Activated CD8-positive, alpha-beta T cell treated with anti-CD3 and anti-CD28 coated beads, Interleukin-2, amount 10 ng/mL, durations not matched to agents 7 days and 5 days (primary cell): ENCODE measurements at places on chromosomes 7 and 10. TPM values are rescaled to one million over a fixed set of nuclear protein-coding genes. Genes with fewer than 3 reads are reported as not detected.
A peak's percentile ranks its signal among the peaks of the same experiment; 100 is the strongest.

Gene SEMA3C
- not detected for total RNA-seq

- no peak overlapping the region for H3K4me3 ChIP-seq
- peaks cover 3% of the 10 kb centered on the region for H3K4me1 ChIP-seq
- H3K27ac ChIP-seq: no peak overlapping the region
- H3K36me3 ChIP-seq: no peaks in the 10 kb centered on the region
- peaks cover 34% of the 10 kb centered on the region for H3K27me3 ChIP-seq
Measured at GRCh38 chr10:58518775-58519174, 6.1 kb downstream of the BICC1 start.

- peaks cover 8% of the 10 kb centered on the region for H3K4me1 ChIP-seq
- H3K4me3 ChIP-seq: peak overlapping the region; percentile 63
- DNase-seq: no peak
- H3K27me3 ChIP-seq: peaks cover 77% of the 10 kb centered on the region
- no peaks in the 10 kb centered on the region for H3K36me3 ChIP-seq
- no peak overlapping the region for H3K27ac ChIP-seq
Measured at GRCh38 chr10:122462533-122463465, 1.4 kb downstream of the HTRA1 start.

DNA sequence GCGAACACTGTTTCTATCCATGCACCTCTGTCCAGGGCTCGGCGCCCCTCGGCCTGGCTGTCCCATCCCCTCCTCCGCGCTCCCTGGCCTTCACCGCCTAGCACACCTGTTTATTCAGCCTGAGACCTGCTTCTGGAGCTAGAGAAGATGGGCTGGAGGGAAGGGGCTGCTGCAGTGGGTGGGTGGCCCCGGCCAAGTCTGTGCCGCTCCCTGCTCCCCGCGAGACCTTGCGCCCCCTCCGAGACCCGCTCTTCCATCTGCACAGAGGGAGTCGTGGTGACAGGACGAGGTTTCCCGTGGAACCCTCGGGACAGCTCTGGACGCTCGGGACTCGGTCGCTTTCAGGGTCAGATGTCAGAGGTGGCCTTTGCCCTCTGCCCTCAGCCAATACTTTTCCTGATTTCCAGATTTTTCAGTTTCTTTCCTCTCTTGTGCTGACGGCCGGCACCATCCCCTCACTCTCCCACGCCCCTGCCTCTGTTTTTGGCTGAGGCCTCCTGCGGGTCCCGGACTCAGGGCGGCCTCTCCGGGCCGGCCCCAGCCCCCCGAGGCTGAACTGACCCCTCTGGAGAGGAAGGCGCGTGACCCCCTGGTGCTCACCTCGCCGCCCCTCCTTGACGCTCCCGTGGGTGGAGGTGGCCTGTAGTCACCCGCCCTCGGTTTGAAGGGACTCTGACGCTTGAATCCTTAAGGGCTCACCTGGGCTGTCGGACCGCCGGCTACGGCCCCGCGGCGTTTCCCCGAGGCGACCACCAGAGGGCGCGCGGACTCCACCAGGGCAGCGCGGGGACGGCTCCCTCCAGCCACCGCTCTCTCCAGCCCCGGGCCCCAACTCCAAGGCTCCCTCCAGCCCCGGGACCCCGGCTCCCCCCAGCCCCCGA lies 15.6 kb downstream of the SHH start:
- H3K27me3 ChIP-seq: peaks cover 29% of the 10 kb centered on the region
- no peaks in the 10 kb centered on the region for H3K36me3 ChIP-seq
- H3K27ac ChIP-seq: no peak overlapping the region
- no peak overlapping the region for H3K4me3 ChIP-seq
- H3K4me1 ChIP-seq: peaks cover 13% of the 10 kb centered on the region

Gene LRCH4
- 191 TPM for total RNA-seq

Gene VGF
- 0.53 TPM for total RNA-seq

DNA sequence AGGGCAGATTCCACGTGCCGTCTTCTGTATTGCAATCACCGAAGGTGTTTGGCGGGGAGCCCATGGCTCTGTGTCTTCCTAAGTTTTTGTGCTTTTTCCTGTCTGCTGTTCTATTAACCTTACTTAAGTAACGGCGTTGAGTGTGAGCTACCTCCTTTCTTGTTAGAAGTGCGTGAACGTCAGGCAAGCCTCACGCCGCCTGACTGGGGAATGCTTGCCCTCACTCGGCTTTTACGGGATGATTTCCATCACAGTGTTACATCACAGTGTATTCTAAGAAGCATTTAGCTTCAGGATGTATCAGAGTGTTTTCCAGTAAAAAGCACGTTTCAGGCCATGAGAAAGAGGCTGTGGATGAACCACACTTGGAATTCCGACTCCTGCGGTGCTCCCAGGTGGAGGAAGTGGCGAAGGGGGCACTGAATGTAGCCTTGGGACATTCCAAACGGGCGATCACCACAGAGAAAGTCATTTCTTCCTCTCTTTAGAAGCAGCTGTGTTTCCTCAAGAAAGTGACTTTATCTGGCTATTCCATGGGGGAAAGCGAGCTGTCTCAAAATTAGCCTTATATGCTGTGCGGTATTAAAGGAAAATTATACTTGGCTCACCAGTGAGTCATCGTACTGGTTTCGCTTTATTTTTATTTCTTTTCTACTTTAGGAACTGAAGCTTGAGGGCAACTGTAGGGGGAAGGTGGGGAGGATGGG lies 290.7 kb downstream of the KLF6 start:
- no peaks in the 10 kb centered on the region for H3K36me3 ChIP-seq
- H3K27ac ChIP-seq: no peak overlapping the region
- peaks cover 43% of the 10 kb centered on the region for H3K27me3 ChIP-seq
- DNase-seq: no peak

- peaks cover 39% of the 10 kb centered on the region for H3K27me3 ChIP-seq
- no peak overlapping the region for H3K4me3 ChIP-seq
- peaks cover 13% of the 10 kb centered on the region for H3K4me1 ChIP-seq
- H3K36me3 ChIP-seq: no peaks in the 10 kb centered on the region
Measured at GRCh38 chr10:122473116-122473515, 11.8 kb downstream of the HTRA1 start.

DNA sequence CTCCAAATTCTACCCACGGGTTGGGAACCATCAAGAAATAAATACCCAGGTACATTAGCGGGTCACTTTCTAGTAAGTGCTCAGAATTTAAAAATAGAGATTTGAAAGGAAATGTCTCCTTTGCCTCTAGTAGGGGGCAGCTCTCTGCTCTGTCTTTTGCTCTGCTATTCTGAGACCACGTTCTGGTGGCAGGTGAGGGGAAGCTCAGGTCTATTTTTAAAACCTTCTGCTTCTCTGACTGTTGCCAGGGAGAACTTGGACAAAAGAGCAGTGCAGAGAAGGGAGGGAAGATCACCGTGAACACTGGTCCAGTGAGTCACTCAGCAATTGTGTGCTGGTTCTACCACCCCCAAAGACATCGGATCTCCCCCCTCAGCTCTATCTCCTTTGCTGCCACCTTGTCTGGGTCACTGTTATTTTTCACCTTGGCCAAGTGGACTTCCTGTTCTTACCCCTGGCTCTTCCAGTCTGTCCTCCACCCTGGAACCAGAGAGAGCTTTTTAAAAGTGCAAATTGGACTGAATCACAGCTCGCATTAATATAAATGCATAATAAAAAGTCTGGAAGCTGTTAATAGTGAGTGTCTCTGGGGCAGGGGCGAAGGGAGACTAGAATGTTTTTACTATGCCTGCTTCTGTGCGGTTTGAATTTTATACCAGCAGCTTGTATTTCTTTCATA lies 72.4 kb upstream of the LOXL4 start:
- H3K4me3 ChIP-seq: no peak overlapping the region
- peaks cover 17% of the 10 kb centered on the region for H3K27me3 ChIP-seq

GRCh38 chr7:129212596-129212995 lies 12.2 kb upstream of the AHCYL2 start:
- no peak overlapping the region for H3K4me3 ChIP-seq
- DNase-seq: no peak
- no peaks in the 10 kb centered on the region for H3K36me3 ChIP-seq
- peaks cover 5% of the 10 kb centered on the region for H3K27me3 ChIP-seq
- H3K27ac ChIP-seq: no peak overlapping the region

DNA sequence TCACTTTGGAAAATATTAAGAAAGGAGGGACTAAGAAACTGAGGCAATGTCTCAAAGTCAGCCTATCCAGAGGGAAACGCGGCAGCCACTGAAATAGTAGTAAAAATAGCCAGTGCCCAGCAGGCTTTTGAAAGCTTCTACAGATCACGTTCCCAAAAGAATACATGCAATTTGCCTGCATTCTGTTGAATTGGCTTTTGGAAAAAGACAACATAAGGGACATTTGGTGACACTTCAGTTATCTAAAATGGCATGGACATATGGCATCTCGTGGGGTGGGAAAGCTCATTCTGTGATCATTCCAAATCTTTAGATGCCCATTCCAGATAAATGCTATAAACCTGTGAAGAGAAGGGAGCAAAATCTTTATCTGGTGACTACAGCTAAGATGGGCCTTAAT lies 82.8 kb upstream of the PDE1C start:
- DNase-seq: no peak
- no peak overlapping the region for H3K4me3 ChIP-seq
- H3K27ac ChIP-seq: no peak overlapping the region
- H3K4me1 ChIP-seq: no peaks in the 10 kb centered on the region

GRCh38 chr10:48213047-48213446 lies 61.4 kb downstream of the FRMPD2 start:
- H3K36me3 ChIP-seq: no peaks in the 10 kb centered on the region
- H3K27ac ChIP-seq: no peak overlapping the region
- H3K4me3 ChIP-seq: no peak overlapping the region
- H3K4me1 ChIP-seq: no peaks in the 10 kb centered on the region
- no peak for DNase-seq

GRCh38 chr10:110003524-110003885 lies 4.3 kb upstream of the ADD3 start:
- no peaks in the 10 kb centered on the region for H3K36me3 ChIP-seq
- H3K27me3 ChIP-seq: no peaks in the 10 kb centered on the region
- H3K4me1 ChIP-seq: no peaks in the 10 kb centered on the region
- no peak overlapping the region for H3K27ac ChIP-seq

DNA sequence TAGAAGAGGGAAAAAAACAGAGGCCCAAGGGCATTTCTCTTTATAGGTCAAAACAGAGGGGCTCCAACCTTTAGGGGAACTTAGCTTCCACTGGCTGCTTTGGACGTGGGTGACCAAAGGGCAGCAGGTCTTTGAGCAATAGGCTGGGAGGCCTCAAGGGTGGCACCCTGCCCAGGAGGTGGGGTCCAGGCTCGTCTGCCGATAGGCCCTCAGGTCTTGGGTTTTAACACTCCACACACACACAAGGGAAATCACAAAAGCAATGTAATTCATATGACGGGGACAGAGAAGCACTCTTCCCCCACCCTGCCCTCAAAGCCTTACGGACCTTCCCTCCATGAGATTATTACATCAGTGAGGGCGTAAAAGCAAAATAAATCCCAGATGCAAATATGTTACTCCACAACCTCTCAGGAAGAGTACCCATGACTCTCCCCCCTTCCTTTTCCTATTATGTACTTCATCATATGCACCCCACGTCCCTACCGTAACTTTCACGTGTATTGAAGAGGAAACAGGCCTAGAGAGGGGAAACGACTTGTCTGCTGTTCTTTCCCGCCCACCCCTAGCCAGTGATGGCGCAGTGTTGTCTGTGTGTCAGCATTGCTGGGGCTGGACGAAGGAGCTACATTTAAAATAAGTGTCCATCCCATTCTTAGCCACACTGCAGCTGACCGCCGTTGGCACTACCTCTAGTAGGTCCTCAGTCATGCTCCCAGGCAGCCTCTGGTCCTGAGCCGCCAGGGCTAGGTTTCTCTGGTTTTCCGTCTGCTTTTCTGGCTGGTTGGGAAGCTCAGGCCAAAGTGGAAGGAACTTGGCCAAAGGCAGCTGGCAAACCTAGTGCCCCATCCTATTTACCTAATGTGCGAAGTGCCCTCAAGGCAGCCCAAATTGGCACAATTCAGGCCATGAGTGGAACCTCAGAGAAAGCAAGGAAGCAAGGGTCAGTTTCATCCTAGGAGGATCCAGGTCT lies 2.1 kb downstream of the PCBD1 start:
- no peaks in the 10 kb centered on the region for H3K27me3 ChIP-seq
- peaks cover 15% of the 10 kb centered on the region for H3K36me3 ChIP-seq
- no peak overlapping the region for H3K4me3 ChIP-seq
- H3K27ac ChIP-seq: no peak overlapping the region
- DNase-seq: no peak

Gene MYH16
- total RNA-seq: not detected

Gene ARHGEF5
- 8.2 TPM for total RNA-seq

DNA sequence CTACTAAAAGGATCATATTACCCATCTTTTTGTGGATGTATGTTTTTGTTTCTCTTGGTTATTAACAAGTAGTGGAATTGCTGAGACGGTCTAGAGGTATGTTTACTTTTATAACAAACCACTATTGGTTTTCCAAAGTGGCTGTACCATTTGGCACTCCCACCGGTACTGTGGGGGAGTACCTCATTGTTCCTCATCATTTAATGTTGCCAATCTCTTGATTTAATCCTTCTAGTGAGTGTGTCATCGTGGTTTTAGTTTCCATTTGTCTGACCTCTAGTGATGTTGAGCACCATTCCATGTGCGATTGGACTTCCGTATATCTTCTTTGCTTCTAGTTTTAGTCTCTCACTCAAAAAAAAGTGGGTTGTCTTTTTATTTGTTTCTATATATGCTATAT lies 50.4 kb downstream of the RBM33 start:
- peaks cover 40% of the 10 kb centered on the region for H3K36me3 ChIP-seq
- H3K27me3 ChIP-seq: no peaks in the 10 kb centered on the region
- peaks cover 41% of the 10 kb centered on the region for H3K4me1 ChIP-seq
- no peak for DNase-seq
- no peak overlapping the region for H3K4me3 ChIP-seq

- H3K27ac ChIP-seq: no peak overlapping the region
- H3K27me3 ChIP-seq: no peaks in the 10 kb centered on the region
- no peak overlapping the region for H3K4me3 ChIP-seq
- no peaks in the 10 kb centered on the region for H3K4me1 ChIP-seq
- no peak for DNase-seq
Measured at GRCh38 chr10:56449770-56450169, 88.7 kb upstream of the ZWINT start.

Gene RPEL1
- not detected for total RNA-seq

- H3K27me3 ChIP-seq: no peaks in the 10 kb centered on the region
- H3K4me1 ChIP-seq: no peaks in the 10 kb centered on the region
- no peak overlapping the region for H3K27ac ChIP-seq
Measured at GRCh38 chr7:158784270-158784669, 45.0 kb downstream of the ESYT2 start.

- H3K27me3 ChIP-seq: no peaks in the 10 kb centered on the region
- no peak overlapping the region for H3K4me3 ChIP-seq
- no peak for DNase-seq
- H3K36me3 ChIP-seq: no peaks in the 10 kb centered on the region
- no peaks in the 10 kb centered on the region for H3K4me1 ChIP-seq
Measured at GRCh38 chr7:47347816-47348385, 234.0 kb downstream of the TNS3 start.

GRCh38 chr7:142088022-142088714 lies 23.4 kb upstream of the MGAM2 start:
- H3K36me3 ChIP-seq: no peaks in the 10 kb centered on the region
- no peaks in the 10 kb centered on the region for H3K27me3 ChIP-seq
- no peak overlapping the region for H3K27ac ChIP-seq
- no peak for DNase-seq
- no peak overlapping the region for H3K4me3 ChIP-seq
- H3K4me1 ChIP-seq: no peaks in the 10 kb centered on the region

Gene HACD1
- 0.40 TPM for total RNA-seq

Gene FGFBP3
- 1.0 TPM for total RNA-seq

Gene DCLRE1A
- 13.0 TPM for total RNA-seq

Gene OR13A1
- total RNA-seq: not detected

Gene TRIM4
- total RNA-seq: 26.7 TPM

- H3K27ac ChIP-seq: peak overlapping the region; percentile 99
- peaks cover 59% of the 10 kb centered on the region for H3K36me3 ChIP-seq
- no peaks in the 10 kb centered on the region for H3K27me3 ChIP-seq
Measured at GRCh38 chr7:30596014-30596641, 1.4 kb downstream of the GARS1 start.

- H3K36me3 ChIP-seq: peaks cover 38% of the 10 kb centered on the region
- H3K4me3 ChIP-seq: no peak overlapping the region
- no peak for DNase-seq
- H3K27ac ChIP-seq: no peak overlapping the region
- peaks cover 3% of the 10 kb centered on the region for H3K4me1 ChIP-seq
- no peaks in the 10 kb centered on the region for H3K27me3 ChIP-seq
Measured at GRCh38 chr10:124763267-124763666, 19.1 kb upstream of the FAM53B start.
